Psoas muscle (tissue), 8 donors: ENCODE measurements at places on chromosomes 12 and 14. TPM values are rescaled to one million over a fixed set of nuclear protein-coding genes. Genes with fewer than 3 reads are reported as not detected.

DNA sequence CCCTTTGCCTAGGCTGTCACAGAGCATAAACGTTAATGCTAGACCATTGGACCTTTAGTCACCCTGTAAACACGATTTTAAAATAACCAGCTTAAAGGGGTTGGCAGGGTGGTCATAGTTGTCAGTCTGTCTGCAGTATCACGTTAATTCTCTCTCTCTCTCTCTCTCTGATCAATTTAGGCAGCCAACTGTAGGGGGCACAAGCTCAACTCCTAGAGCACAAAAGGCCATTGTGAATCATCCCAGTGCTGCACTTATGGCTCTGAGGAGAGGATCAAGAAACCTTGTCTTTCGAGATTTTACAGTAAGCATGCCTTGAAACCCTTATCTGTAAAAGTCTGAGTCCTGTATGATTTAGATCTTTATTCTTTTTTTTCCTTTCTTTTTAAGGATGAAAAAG, 97.1 kb downstream of the SCAF11 start:
- DNase-seq = no peak

DNA sequence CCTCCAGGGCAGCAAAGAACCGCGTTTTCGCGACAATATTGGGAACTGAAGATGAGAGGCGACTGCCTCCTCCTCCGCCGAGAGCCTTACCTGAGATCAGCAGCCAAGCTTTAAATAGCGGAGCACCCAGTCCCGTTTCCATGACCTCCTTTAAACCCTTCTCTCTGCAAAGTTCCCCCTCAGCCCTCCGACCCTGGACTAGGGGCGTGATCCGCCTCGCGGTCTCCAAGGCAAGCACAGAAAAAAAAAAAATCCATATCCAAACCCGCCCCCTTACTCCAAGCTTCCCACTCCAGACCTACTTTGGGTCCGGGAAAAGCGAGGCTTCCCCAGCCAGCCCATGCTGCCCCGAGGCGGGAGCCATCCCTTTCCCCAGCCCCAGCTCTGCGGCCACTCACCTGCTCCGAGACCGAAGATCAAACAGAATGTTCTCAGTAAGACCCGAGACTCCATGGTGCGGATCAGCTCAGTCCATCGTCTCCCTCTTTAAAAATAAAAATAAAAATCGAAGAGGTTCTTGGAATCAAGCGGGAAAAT, 630 bp downstream of the NELL2 start:
- DNase-seq = no peak

GRCh38 chr14:90454041-90455000, 57.5 kb downstream of the CALM1 start:
- DNase-seq = peak; percentile 61

- DNase-seq = peak; percentile 70
Measured at GRCh38 chr12:124523071-124523470, 44.3 kb downstream of the NCOR2 start.

- peak; percentile 22 for DNase-seq
Measured at GRCh38 chr12:58443981-58444371, 476.3 kb downstream of the LRIG3 start.

EFS gene
- polyA plus RNA-seq = 1.1 TPM
